ENCODE measurements at places on chromosomes 7 and 10.

- DNase-seq: no peak
These were observed 115.4 kb upstream of the KLF6 start for GRCh38 chr10:3900391-3900790.

DNA sequence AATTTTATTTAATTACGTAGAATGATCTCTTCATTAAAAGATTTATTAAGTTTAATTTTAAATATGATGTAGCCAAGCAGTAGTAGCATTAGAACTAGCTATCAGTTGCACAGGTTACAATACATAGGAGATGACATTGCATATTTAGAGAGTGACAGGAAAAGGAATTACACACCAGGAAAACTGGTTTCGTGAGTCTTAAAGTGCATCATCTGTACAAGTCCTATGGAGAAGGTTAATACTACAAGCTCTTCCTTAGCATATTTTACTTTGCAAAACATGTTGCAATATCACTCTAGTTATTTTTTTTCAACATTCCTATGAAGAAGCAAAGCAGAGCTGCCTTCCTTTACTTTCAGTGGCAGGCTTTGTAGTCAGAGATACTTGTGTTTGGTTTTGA is 20.2 kb upstream of the SEM1 start:
- DNase-seq: no peak

DNA sequence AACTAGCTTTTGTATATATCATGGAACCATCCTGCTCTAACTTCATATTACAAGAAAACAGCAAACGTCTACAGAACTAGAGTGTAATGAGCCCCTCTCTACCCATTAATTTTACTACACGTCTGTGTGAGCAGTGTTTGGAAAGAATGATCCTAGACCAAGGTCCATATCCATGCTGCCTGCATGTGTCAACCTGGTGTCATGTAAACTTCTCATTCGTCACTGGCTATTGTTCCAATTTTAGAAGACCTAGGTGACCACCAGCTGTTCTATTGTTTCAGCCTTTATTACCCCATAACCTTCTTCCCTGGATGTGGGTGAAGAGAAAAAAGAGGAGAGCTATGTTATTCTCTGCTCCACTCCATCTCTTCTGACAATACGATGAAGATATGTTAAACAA is 77.1 kb downstream of the CREM start:
- DNase-seq: no peak

GRCh38 chr7:109256762-109257560 is 687.3 kb downstream of the DNAJB9 start:
- no peak for DNase-seq

DNA sequence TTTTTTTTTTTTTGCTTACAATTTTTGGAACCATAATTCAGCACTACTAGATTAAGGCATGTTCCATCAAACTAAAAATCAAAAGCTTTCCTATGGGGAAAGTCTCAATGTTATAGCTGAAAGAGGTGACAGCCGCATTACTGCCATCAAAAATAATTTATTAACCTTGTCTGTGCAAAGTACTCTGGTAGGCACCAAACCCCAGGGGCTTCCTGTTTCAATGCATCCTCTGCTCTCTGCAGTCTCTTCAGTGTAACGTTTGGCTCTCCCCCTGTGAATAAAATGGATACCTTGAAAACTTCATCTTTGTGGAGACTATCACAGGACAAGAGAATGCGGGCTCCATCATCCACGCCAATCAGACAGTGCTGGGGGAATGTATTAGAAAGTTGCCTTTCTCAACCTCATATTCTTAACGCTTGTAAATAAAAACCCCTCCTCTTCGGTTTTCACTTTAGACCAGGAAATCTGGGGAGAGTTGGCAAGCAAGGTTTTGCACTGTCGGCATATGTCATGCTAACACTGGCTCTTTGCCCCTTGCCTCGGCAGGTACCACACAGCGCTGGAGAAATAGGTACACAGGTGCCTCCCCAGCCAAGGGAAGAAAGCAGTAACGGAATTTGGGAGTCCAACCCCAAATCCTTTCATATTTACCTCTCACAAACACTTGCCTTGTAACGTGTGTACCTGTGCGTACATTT is 1.6 kb upstream of the NRG3 start:
- no peak for DNase-seq

- no peak for DNase-seq
These were observed 1481.3 kb downstream of the GATA3 start for GRCh38 chr10:9535744-9536143.

DNA sequence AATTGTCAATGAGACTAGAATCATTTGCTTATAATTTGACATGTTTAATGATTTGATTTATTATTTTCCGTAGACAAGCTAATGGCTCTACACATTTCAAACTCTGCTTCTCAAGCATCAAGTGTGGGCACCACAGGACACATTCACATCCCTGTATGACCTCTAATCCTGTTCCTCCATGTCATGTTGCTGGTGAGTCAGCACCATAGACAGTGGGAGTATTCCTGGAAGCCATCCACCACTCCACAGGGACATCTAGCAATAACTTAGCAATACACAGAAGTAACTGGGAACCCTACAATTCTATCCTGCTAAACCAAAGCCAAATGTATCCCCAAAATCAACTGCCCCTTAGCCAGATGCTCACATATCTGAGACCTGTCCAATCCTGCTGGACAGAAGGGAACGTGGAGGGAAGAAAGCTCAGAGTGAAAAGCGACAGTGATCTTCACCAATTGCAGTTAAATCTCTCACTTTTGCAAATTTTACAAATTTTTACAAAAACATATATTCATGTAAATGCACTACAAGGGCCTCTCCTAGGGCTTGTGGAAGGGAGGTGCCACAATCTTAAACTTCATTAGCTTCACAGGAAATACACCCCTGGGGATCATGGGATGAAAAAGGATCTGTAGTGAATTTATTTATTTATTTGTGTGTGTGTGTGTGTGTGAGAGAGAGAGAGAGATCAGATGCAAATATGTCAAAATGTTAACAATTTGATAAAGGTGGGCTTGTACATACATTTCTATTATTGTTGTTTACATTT is 126.5 kb downstream of the GFRA1 start:
- no peak for DNase-seq

- no peak for DNase-seq
These were observed 251.4 kb upstream of the KLF14 start for GRCh38 chr7:130985361-130985760.

GRCh38 chr7:33892945-33893344 is 12.4 kb upstream of the BMPER start:
- no peak for DNase-seq

DNA sequence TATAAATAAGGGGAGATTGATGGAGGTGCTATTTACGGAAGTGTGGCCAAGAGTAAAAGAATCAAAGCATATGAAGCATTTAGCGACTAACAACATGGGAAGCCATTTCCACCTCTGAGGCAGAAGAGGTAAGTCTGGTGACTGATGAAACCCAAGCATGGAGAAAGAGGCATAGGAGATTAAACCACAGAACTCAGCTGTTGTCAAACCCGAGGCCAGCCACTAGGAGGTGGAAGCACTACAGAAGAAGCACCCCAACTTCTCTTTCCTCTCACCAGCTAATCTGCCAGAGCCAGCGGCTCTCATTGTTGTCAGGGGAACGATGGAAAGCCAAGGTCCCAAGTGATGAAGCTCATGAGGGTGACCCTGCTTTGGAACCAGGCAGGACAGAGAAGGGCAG is 19.6 kb upstream of the CNTNAP2 start:
- DNase-seq: no peak

GRCh38 chr10:129605266-129605985 is 138.4 kb downstream of the MGMT start:
- DNase-seq: no peak

GRCh38 chr10:71191551-71192076 is 20.8 kb upstream of the UNC5B start:
- no peak for DNase-seq

DNA sequence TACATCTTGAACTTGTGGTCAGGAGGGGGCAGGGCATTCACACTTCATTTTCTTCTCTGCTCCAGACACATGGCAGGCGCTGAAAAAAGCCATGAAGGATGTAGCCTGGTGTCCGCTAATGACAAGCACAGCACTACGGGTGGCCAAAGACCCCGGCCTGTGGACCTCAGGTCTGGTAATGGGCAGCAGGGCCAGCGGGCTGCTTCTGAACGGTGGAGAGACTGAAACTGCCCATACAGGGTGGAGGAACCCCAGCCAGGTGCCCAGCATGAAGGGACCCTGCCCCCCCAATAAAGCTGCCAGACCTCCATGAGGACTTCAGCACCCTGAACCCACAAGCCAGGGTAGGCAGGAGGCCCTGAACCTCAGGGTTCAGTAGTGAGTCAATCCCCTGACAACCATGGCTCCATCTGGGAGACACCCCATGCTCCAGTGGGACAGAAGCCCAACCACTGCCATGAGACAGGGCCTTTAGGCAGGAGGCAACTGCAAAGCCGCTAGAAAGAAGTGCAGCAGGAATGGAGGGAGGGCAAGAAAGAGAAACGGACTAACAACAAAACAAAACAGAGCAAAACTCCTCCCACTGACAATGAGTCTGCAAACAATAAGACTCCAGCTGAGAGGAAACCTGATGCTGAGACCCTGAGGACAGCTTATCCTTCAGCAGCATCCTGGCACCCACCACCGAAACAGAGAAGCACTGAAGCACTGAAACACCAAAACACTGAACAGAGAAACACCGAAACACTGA is 140.2 kb upstream of the PPP2R2D start:
- no peak for DNase-seq

GRCh38 chr7:153398789-153399553 is 639.4 kb downstream of the ACTR3B start:
- no peak for DNase-seq

- no peak for DNase-seq
These were observed 134.7 kb downstream of the ADAM12 start for GRCh38 chr10:126253611-126253998.

DNA sequence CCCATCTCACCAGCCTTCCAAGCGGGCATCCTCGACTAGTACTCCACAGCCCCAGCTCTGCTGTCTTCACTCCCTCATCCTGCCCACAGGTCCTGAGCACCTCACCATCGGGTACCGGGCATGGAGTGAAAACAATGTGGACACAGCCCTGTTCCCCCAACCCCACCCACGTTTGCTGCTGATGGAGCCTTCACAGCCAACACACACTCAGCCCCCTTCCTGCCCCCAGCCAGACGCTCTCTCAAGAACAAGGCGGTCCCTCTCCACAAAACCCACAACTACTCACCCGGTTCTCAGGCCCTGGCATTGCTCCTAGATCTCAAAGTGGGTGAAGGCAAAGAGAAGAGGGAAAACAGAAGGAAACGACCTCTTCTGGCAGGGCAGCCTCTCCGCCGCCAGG is 56.1 kb downstream of the SLIT1 start:
- DNase-seq: no peak

DNA sequence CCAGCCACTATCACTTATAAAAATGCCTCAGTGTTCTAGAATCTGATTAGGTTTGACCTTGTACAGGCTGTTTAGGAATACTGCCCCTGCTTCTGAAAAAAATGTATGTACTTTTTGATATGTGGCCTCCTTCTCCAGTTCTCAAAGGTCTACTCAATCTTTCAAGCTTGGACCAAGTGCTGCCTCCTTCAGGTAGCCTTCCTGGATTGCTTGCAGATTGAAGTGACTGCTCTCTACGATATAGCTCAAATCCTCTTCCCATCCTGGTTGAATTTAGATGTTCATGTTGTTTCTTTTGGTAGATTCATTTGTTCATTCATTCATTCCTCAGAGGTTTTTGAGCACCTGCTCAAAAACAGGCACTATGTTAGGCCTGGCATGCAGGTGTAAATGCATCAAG is 77.2 kb upstream of the NPTX2 start:
- no peak for DNase-seq

DNA sequence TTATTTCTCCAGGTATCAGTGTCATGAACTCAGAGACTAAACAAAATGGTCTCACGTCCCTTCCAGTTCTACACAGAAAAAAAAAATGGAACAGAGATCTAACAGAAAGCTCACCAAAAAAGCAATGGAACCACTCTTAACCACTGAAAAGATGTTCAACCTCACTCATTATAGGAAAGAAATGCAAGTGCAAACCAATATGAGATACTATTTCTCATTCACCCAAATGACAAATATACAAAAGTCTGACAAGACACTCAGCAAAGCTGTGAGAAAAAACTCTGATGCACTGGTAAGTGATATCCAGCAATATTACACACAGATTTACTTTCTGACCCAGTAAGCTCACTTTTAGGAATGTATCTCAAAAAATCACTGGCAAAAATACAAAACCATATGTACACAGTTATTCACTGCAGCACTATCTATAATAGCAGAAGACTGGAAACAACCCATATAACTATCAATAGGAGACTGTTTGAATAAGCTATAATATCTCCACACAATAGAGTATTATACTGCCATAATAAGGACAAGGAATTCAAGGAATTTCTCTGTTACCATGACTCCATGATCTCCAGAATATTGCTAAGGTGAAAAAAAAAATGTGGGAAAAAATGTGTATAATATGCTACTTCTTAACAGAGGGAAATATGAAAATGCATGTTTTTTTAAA is 36.6 kb downstream of the ABI1 start:
- no peak for DNase-seq

DNA sequence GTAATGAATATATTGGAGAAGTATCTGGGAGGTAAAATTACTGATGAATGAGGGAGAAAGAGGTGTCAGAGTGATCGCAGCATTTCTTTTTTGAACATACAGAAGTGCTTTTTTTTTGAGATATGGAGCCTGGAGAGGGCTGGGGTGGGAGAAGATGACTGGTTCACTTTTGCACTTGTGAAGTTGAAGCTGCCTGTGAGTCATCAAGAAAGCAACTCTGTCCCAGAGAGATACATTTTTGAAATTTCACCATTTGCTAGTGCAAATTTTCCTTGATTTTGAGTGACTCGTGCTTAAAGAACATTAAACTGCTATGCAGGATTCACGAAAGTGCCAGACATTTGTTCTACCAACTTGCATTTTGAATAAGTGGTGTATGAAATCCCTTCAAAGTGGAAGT is 81.8 kb downstream of the ADRA2A start:
- no peak for DNase-seq

DNA sequence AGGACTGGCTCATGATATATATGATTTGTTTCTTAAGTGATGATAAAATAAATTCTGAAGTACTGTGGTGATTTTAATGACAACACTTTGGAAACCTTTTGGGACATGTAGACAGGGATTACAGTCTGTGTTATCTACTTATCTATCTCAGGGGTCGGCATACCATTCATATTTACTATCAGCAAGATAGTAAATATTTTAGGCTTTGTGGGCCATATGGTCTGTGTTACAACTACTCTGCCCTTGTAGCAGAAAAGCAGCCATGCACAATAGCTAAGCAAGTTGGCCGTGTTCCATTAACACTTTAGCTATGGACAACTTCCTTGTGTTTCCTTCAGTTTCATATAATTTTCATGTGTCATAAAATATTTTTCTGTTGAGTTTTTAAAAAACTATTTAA is 97.8 kb upstream of the PRPS1L1 start:
- DNase-seq: peak; percentile 32

- DNase-seq: no peak
These were observed 13.9 kb upstream of the HSPA12A start for GRCh38 chr10:116756277-116756676.
